ENCODE measurements at places on chromosomes 5 and 9.
A peak's percentile ranks its signal among the peaks of the same experiment; 100 is the strongest.

- DNase-seq: no peak
These were observed 302.6 kb downstream of the DRD1 start for GRCh38 chr5:175141421-175141820.

GRCh38 chr5:168646335-168646734 is 67.2 kb upstream of the PANK3 start:
- no peak for DNase-seq

DNA sequence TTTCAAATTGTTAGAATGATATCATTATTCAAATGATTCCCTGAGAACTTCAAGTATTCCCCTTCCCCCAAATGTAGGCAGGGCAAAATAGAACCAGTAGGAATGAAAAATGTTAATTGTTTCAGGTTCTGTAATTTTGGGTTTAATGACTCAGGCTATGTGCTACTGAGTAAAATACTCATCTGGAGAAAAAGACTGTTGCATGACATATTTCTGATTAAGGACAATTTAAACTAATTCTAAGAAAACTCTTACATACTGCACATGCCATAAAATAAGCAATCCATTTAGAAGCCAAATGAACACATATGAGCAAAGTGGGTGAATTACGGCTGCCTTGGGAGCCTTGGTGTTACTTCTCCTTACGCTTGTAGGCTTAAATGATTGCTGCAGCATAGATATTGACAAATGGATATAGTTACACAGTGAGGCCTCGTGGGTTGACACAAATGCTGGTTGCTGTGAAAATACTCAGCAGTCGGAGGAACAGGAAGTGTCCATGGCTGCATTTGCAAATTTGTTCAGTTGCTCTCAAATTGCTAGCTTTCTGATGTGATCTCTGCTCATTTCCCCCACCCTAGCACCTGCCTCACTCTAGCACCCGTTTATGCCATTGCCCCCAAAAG is 174.9 kb upstream of the DMAC1 start:
- no peak for DNase-seq

DNA sequence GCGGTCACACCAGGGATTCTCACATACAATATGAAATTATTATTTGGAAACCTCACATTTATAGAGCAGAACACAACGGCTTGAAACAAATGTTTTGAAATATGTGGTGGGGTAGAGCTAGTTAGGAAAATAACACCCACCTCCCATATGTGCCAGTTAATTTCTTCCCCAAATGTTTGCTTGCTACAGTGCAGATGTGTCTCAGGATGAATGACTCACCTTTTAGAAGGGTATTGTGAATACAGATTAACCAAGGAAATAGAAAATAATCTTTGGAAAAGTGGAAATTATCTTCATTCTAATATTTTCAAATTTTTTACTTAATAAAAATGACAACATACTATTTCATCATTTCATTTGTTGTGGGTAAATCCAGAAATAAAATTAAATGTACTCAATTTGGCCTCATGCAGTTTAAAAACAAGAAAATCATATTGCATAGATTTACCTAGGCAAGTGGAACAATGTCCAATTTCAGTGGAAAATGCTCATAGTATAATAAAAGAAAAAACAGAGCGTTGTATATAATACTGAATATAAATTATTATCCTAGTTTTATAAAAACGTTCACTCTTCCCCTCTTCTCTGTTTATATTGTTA is 39.3 kb upstream of the RICTOR start:
- DNase-seq: no peak

DNA sequence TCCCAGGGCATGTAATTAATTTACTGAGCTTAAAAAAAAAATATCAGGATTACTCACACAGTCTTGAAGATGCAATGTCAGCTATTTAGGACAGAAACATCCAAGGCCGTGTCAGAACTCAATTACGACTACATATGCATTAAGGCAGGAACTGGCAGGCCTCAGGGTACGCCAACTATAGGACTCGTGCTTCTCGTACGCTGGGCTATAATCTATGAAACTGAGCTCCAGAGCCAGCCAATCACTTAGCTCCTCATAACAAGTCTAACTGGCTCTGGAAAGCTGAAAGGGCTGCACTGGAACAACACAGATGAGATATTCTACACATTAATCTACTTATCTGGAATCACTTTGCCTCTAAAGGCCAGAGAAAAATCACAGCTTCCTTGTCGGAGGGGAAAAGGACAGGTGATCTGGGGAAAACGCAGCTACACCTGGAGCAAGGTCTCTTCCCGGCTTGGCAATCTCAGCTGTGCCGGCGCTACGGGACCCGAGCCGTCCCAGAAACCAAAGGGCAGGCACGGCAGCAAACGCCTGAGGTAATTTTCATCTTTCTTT is 212.0 kb downstream of the DEPDC1B start:
- DNase-seq: no peak

DNA sequence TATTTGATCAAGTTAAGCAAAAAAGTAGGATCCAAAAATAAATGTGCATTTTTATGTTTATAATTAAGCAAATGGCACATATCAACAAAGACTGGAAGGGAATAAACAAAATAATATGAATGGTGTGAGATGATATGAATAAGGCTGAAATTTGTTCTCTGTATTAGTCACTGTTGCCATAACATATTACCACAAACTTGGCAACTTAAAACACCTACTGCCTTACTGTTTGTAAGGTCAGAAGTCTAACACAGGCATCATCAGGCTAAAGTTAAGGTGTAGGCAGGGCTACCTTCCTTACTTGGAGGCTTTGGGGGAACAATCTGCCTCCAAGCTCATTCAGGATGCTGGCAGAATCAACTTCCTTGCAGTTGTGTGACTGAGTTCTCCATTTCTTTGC is 19.3 kb downstream of the PGGT1B start:
- DNase-seq: no peak

DNA sequence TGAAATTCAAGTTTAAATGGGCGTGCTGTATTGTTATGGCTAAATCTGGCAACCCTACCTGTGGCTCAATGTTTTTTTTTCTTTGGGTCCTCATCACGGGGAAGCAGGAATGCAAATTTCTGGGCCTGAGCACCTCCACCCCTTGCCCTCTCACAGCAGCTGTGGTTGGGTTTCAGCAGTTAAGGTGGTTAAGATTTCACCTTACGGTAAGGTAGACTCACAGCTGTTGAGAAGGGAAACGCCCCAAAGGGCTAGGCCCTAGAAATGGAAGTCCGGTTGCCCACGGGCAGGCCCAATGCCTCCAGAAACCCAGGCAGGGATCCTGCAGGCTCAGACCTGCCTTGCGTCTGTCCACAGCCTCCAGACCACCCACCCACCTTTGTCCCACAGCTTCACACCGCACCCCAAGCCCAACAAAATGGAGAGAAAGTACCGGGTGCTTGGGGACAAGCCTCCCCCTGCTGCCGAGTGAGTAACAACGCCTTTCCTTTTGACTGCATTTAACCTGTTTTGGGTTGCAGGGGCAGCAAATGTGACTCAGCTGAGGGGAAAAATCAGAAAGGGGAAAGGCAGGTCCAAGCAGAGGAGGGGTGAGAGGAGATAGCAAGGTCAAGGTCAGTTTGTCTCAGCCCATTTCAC is 48.1 kb upstream of the TDRD7 start:
- no peak for DNase-seq

- DNase-seq: no peak
These were observed 9.5 kb downstream of the PRRC2B start for GRCh38 chr9:131403493-131403773.

GRCh38 chr9:21802418-21803000 is at the start of gene MTAP:
MTAP (plus strand) TSS chr9:21802636; CDS start chr9:21802749, 113 bp downstream.
- DNase-seq: peak; percentile 34

- no peak for DNase-seq
These were observed 106.5 kb upstream of the HAPLN1 start for GRCh38 chr5:83827111-83827557.

Measured in stimulated activated CD8-positive, alpha-beta memory T cell treated with anti-CD3 and anti-CD28 coated beads, Interleukin-2, amount 100 ng/mL, for 1 hour (primary cell).